ENCODE measurements at places on chromosomes 2 and 18.

DNA sequence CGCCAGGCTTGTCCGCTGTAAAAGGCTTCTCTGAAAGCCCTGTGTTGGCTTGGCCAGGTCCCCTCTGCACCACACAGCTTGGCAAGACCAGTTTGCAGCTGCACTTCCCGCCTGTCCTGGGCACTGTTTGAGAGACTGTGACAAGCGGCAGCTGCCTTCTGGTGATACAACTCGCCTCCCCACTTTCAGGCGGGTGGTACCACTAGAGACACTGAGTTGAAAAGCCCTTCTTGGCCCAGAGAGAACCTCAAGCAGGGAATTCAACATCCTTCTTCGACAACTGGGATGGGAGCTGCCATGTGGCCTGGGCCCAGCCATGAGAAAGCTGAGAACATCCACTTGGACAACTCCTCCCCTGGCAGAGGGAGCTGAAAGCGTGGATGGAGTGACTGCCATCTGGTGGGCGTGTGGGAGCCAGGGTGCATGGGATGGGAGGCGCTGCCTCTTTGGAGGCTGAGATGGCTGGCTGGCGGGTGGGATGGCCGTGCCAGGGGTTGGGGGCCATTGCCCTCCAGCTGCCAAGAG lies 125.5 kb upstream of the REV1 start:
- no peak for DNase-seq

DNA sequence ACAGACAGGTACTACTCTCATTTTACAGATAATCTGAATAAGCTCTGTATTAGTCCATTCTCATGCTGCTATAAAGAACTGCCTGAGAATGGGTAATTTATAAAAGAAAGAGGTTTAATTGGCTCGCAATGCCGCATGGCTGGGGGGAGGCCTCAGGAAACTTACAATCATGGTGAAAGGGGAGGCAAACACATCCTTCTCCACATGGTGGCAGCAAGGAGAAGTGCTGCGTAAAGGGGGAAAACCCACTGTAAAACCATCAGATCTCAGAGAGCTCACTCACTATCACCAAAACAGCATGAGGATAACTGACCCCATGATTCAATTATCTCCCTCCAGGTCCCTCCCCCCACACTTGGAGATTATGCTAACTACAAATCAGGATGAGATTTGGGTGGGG lies 254.4 kb downstream of the KCNE4 start:
- no peak for DNase-seq

- DNase-seq, result no peak
Measured at GRCh38 chr2:162574615-162575452, 230.9 kb downstream of the GCA start.

- DNase-seq, result no peak
Measured at GRCh38 chr2:29607038-29607420, 314.4 kb downstream of the ALK start.

- no peak for DNase-seq
Measured at GRCh38 chr2:46306988-46307655, 9.9 kb downstream of the EPAS1 start.

DNA sequence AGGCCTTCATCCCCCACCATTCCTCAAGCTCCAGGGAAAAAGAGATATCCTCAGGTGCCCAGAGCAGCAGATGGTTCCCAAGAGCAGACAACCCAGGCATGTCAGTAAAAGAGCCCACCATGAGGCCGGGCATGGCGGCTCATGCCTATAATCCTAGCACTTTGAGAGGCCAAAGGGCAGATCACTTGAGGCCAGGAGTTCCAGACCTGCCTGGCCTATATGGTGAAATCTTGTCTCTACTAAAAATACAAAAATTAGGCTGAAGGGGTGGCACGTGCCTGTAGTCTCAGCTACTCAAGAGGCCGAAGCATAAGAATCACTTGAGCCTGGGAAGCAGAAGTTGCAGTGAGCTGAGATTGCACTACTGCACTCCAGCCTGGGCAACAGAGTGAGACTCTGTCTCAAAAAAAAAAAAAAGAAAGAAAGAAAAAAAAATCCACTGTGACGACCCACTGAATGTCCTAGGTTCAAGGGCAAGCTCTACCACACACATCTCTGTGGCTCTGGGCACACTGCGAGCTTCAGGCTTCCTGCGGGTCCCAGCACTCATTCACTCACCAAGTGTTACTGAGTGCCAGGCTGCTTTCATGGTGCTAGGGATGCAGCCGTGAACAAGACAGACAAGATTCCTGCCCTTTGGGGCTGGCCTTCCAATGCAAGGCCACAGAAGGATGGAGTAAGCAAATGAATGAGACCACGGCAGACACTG lies 6.5 kb upstream of the DUSP2 start:
- no peak for DNase-seq

GRCh38 chr2:196925051-196925767 lies 1.3 kb downstream of the PGAP1 start:
- no peak for DNase-seq

GRCh38 chr2:15645720-15646385 lies 54.2 kb downstream of the DDX1 start:
- no peak for DNase-seq

GRCh38 chr2:83394134-83394904 lies 1064.8 kb downstream of the SUCLG1 start:
- no peak for DNase-seq

GRCh38 chr2:111941531-111941930 lies 43.1 kb downstream of the MERTK start:
- DNase-seq, result no peak

GRCh38 chr2:11762799-11763461 lies 16.5 kb downstream of the LPIN1 start:
- no peak for DNase-seq

- no peak for DNase-seq
Measured at GRCh38 chr18:9539938-9540337, 64.6 kb downstream of the RALBP1 start.

Measured in T follicular helper cell (primary cell).